Hematopoietic multipotent progenitor cell treated with erythropoietin and hydrocortisone succinate and interleukin-3 and kit ligand, for 8 days (in vitro differentiated cells): ENCODE measurements at places on chromosomes 16 and 17.

DNA sequence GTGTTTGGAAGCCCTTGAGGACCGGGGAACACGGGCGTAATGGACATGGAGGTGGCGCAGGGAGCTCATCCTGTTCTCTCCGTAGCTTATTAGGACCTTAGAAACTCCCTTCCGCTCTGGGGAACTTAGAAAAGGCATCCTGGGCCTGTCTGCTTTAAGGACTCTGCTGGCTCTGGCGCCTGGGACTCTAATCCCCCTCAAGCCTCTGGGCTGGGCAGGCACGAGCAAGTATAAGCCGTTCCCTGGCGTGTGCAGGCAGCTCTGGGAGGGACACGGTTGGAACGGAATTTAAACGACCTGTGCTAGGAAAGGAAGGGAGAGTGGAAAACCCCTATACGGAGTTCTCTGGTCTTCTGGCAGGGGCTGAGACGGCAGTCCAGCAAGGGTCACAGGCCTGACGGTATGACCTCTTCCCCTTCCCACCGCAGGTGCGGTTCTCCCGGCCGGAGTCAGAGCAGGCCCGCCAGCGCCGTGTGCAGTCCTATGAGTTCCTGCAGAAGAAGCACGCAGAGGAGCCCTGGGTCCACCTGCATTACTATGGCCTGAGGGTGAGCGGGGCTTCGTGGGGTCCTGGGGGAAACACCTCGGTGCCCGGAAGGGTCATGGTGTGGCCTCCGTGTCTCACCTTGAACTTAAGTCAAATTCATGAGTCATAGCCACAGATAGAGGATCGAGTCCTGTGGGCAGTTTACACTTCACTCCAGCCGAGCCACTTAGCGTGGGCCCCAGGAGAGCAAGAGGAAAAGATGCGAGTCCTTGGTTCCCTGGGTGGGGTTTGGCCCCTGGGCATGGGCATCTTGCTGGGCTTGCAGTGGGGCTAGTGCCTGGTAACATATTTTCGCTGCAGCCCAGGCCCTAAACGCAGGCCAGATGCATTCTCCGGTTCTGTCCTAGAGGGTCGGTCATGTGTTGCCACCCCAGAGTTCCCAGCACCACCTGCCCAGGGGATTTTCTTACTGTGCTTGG is 17.7 kb downstream of the POLR3E start:
- no peak for DNase-seq

DNA sequence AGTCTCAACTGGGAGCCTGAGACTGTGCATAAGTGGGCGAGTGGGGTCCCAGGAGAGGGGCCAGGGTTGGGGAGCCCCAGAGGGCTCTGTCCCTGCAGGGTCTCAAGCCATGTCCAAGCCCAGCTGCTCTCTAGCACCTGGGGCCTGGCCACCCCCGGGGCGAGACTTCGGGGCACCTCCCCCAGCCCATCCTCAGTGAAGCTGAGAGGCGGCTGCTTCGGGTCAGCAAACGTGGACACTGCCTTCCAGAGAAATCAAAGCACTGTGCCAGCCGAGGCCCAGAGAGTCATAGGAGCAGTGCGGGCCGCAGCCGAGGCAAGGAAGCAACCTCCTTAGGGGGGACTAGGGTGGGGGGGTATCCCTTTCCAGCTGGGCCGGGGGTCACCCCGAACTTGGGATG is 77.5 kb downstream of the ENGASE start:
- no peak for DNase-seq

- no peak for DNase-seq
Observed at GRCh38 chr17:14311186-14311705, 10.4 kb downstream of the HS3ST3B1 start.

GRCh38 chr16:10558746-10559641 is 21.4 kb downstream of the EMP2 start:
- DNase-seq = no peak

DNA sequence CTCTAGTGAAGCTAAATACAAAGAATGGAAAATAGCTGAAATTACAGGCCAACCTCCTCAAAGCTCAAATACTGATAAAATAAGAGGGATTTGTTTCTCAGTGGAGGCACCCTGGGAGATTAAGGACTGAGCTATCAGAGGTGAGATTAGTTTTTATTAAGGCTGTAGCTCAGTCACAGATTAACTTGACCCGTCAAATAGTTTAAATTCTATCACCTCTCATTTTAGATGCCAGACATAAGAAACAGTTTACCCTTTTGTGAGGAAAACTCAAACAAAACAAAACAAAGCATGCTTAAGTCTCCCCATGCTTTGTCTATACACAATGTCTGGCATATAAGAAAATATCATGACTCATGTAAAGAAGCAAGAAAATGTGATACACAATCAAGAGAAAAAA is 208.3 kb upstream of the PMFBP1 start:
- no peak for DNase-seq

- DNase-seq = peak; percentile 51
Observed at GRCh38 chr17:43673516-43674323, 12.0 kb upstream of the MEOX1 start.
